ENCODE measurements at places on chromosomes 2 and 18. TPM values are rescaled to one million over a fixed set of nuclear protein-coding genes. Genes with fewer than 3 reads are reported as not detected.

- peak; percentile 72 for DNase-seq
Measured at GRCh38 chr2:113886479-113887008, 3.3 kb upstream of the ACTR3 start.

GRCh38 chr2:166610913-166611305, 116.9 kb upstream of the SCN7A start:
- no peak for DNase-seq

INSIG2 gene
- total RNA-seq = 6.7 TPM

ALPG gene
- not detected for total RNA-seq

GRCh38 chr18:58635891-58636290, 7.0 kb upstream of the ALPK2 start:
- DNase-seq = no peak

KCNIP3 gene
- 1.6 TPM for total RNA-seq

CXCR4 gene
- total RNA-seq = 19.7 TPM

DNA sequence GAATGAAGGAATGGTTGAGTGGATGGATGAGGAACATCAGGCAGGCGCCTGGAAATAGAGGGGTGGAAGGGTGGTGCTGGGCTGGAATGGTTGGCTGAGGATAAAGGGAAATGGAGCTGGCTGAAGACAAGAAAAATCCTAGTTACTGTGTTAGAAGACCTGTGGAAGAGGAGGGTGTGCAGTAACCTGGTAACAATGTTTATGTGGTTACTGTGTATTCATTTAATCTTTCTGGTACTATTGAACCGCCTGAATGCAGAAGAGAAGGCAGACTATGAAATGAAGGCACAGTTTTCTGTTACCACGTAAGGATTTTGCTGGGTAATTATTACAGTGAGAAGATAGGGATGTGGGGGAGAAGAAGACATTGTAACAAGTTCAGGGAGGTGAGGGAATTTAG, 110.3 kb upstream of the MGAT5 start:
- DNase-seq = peak; percentile 43

TLX2 gene
- not detected for total RNA-seq

RGPD4 gene
- not detected for total RNA-seq

GRCh38 chr2:44894058-44894457, 47.4 kb upstream of the SIX3 start:
- no peak for DNase-seq

MYCN gene
- 9.6 TPM for total RNA-seq

RIOK3 gene
- 140 TPM for total RNA-seq

DNA sequence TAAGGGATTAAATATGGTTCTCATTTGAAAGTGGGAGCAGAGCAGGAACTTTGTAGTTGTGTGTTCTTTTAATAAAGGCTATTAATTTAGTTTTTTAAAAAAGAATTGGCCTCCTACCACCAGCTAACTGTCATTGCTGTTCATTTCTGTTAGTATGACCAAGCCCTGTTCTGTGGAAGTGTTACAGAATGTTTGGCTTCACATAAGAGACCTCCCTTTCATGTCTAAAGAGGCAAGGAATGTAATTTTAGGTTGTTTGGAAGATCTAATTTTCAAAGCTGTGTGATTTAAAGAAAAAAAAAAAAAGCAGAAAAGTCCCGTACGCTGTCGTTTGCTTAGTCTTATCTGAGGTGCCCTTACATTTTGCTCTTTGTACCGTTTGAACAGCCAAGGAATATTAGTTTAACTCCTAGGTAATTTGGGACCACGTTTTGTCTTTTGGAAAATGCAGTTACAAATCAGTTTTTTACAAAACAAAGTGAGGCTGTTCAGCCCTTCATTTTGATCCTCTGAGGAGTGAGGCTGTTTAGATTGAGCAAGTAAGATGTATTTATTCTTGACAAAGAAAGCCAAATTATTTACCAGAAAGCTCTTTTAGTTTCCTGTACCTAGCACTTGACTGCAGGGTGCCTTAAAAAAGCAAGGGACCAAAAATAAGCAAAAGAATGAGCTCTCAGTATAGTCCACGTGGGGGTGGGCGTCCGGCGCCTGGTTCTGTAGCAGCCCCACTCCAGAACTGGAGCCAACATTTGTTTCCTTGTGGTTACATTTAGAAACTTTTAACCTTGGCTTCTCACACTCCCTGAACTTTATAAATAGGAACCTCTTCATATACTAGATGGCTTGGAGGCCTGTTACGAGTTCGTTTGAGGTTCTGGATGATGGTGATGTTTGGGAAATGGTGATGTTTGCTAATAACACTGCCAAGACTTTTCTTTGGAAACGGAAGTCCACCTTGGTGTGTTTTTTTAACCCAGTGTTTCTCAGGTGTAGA, 136.2 kb downstream of the FMNL2 start:
- no peak for DNase-seq

- no peak for DNase-seq
Measured at GRCh38 chr2:173230181-173230580, 124.5 kb upstream of the CDCA7 start.

TRIM43 gene
- not detected for total RNA-seq

C2orf78 gene
- total RNA-seq = not detected
